Activated T-cell treated with anti-CD3 and anti-CD28 coated beads for 4 hours (primary cell): ENCODE measurements at places on chromosomes 1 and 21.

GRCh38 chr1:203271018-203271743, 34.1 kb upstream of the BTG2 start:
- peak; percentile 59 for DNase-seq

DNA sequence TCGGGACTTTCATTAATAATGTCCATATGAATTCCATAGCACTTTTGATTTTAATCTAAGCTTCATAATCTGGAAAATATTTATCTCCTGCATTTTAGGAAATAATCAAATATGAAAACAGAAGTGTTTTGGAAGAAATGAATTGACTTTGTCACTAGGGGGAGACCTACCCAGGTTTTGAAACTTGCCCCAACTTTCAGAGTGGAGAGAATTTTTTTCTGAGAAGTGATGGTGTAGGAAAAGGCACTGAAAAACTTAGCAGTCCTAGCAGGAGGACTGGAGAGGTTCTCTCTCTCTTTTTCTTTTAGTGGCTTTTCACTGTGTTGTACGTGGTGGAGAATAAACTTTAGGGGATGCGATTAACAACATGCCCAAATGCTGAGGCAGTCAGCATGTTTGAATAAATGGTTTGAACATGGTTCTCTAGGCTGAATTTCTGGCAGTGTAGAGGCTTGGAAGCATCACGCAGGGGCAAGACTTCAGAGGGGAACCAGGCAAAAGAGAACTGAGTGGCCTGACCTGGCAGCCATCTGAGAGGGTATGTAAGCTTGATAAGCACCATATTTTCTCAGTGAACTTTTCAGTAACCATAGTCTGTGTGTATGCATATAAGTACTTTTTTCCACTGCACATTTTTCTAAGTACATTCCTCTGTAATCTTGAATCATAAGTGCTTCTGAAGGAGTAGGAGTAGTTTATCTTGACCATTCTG, 68.3 kb upstream of the NEK7 start:
- DNase-seq: no peak

DNA sequence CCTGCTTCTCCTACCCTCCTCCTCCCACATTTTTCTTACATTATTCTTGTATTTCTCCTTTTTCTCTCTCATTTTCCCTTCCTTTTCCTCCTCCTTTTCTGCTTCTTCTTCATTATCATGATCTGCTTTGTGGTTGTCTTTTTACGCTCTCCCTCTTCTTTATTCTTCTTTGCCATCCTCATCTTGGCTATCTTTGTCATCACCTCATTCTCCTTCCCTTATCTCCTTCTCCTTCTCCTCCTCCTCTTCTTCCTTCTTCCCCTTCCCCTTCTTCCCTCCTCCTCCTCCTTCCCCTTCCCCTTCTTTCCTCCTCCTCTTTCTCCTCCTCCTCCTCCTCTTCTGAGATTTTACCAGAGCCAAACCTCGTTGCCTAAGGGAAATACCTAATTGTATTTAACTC, 30.5 kb downstream of the RNF187 start:
- DNase-seq: no peak

GRCh38 chr1:41383094-41383852, 22.0 kb downstream of the FOXO6 start:
- DNase-seq: peak; percentile 36

GRCh38 chr1:1783320-1783719, 5.0 kb upstream of the NADK start:
- DNase-seq: no peak

DNA sequence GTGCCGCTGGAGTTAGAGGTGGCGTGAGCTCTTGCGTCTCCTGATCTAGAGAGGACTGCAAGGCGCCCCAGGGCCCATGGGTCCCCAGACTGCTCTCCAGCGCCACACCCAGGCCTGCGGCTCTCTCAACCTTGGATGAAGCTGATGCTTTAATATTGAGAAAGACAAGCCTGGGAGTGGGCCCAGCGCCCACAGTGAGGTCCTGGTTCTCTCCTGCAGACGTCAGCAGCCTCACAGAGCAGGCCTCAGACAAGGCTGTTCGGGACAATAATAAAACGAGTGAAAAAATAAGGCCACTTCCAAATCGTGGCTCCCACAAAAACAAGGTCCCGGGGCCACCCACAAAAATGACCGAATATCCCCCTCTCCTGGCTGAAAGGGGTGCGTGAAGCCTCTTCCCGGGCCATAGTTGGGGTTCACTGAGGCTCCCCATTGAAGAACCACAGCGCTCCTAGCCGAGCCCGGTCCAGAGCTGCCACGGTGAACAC, 6.0 kb upstream of the DNMT3L start:
- no peak for DNase-seq

DNA sequence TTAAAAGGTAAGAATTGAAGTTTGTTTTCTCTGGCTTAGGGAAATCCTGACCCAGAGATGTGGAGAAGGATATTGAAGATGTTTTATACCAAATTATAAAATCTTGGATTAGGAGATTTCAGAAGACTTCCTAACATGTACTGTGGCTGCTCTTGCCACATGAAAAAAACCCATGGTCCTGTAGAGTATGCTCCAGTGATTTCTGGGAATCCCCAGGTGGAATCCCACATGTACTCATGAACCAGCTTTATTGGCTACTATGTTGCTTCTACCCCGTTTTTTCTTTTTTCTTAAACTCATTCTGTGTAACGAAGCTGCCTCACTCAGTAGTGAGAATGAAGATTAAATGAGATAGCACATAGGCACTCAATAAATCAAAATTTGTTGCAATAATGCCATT, 132.7 kb upstream of the SGIP1 start:
- DNase-seq: no peak

DNA sequence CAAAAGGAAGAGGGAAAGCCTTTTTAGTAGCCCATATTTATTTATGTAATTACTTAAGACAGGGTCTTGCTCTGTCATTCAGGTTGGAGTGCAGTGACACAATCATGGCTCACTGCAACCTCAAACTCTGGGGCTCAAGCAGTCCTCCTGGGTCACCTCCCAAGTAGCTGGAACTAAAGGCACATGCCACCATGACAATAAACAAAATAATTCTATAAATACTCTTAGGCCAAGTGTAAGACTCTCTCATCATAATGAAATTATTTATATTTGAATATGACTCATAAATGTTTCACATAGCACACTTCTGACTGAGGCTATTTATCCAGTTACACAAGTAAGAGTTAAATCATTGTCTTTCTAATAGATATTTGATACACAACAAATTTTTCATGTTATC, 314.7 kb downstream of the AMY1C start:
- no peak for DNase-seq

- no peak for DNase-seq
These were observed at the start of gene DPT for GRCh38 chr1:168728473-168729404. Gene DPT (minus strand): TSS chr1:168729206. CDS start chr1:168729174, 32 bp downstream.

GRCh38 chr1:6497215-6497866, 5.9 kb upstream of the PLEKHG5 start:
- peak; percentile 22 for DNase-seq

- no peak for DNase-seq
These were observed 11.5 kb downstream of the TRAPPC3 start for GRCh38 chr1:36137776-36138175.

DNA sequence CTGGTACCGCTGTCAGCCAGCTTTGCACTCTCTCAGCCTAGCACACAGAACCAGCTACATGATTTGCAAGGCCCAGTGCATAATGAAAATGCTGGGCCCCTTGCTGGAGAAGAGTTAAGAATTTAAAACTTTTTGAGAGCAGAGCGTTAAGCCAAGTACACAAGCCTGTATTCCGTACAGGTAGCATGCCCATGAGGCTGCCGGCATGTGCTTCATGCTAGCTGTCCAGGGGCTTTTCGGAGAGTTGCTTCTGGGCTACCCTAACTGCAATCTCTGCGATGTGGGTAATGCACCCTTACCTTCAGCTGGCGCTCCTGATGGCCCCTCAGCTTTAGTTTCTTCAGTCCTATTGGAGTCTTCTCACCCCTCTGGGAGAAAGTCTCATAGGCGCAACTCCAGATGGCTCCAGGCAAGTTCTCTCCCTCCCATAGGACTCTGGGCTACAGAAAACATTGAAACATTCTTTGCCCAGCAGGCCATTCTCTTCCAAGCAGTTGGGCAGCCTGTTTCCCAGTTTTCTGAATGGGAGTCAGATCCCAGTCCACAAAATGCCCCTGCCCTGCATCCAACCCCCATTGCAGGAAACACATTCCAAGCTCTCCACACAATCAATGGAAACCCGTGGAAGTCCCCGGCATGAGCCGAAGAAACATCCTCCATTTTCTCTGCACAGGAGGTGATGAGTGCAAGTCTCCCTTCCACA, 5.7 kb upstream of the AKT3 start:
- DNase-seq: no peak

GRCh38 chr1:24795236-24795635, 50.0 kb downstream of the CLIC4 start:
- no peak for DNase-seq

DNA sequence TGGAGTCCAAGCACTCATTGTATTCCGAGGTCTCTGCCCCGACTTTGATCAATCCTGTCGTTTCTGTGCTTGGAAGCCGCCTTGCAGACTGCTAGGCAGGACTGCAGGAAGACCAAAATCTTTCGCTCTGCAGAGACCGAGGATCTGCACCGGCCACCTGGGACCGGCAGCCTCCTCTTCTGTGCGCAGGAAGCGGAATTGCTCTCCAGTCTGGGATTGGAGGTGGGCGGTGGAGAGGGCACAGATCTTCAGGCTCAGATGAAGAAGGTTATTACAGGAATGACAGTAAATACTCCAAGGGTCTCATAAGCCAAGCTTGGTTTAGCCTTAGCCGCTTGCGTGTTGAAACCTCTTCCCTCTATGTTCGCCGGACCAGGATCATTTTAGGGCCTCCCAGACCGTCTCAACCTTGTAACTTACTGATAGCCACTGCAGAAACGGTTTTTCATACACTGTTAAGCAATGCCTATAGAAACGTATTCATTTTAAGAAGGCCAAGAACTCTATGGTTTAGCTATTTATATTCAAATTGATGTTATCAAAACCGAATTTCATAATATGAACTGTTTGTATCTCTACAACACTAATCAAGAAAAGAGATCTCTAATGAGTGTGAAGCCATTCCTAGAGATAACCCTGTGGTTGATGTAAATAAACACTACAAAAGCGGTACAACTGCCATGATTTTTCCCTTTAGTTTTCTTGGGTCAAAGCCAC, 1.1 kb downstream of the MIA3 start:
- DNase-seq: no peak

- no peak for DNase-seq
These were observed 55.5 kb downstream of the SCCPDH start for GRCh38 chr1:246779561-246780175.

- DNase-seq: no peak
These were observed at the start of gene CRYBG2 for GRCh38 chr1:26353976-26354820. Gene CRYBG2 (minus strand): TSS chr1:26354130. CDS start chr1:26346657, 7,473 bp downstream.
